ENCODE measurements at places on chromosomes 2 and 18. TPM values are rescaled to one million over a fixed set of nuclear protein-coding genes. Genes with fewer than 3 reads are reported as not detected.

TRIM54 gene
- total RNA-seq, result 0.74 TPM

TMX3 gene
- total RNA-seq, result 81.1 TPM

UCN gene
- total RNA-seq, result 0.37 TPM

RNU2-63P gene
- not detected for total RNA-seq

IL37 gene
- total RNA-seq, result not detected

SP9 gene
- total RNA-seq, result not detected

CYTIP gene
- total RNA-seq, result not detected

Measured in dermis blood vessel endothelial cell (primary cell).